Stimulated activated CD4-positive, alpha-beta T cell treated with anti-CD3 and anti-CD28 coated beads, TNF-alpha, amount 100 ng/mL, for 1 hour (primary cell): ENCODE measurements at places on chromosomes 1 and 21.

GRCh38 chr1:97143236-97143882, 421.8 kb downstream of the PTBP2 start:
- no peak for DNase-seq

- DNase-seq: no peak
Observed at GRCh38 chr1:171426645-171427044, 58.7 kb upstream of the PRRC2C start.

- DNase-seq: no peak
Observed at GRCh38 chr1:180271272-180272255, 41.5 kb downstream of the LHX4 start.

DNA sequence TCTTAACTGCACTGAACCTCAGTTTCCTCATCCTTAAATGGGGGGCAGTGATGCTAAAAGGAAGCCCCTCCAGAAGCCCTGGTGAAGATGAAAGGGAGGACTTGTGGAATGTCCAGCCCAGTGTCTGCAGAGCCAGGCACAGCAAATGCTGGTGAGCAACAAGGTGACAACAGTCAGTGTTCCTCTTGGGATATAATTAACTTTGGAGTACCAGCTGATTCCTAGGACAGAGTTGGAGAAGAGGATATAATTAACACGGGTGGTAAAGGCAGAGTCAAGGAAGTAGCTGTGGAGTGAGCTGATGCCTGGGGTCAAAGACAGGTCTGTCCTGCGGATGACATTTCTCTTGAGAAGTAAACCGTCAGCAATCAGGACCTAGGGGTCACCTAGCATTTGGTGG, 60.7 kb upstream of the MRPS6 start:
- DNase-seq: no peak

- DNase-seq: no peak
Observed at GRCh38 chr21:39153842-39154241, 29.4 kb downstream of the PSMG1 start.
